ENCODE measurements at places on chromosomes 11 and 22.

- DNase-seq = no peak
Measured at GRCh38 chr22:36729321-36729720, 25.8 kb upstream of the CACNG2 start.

- no peak for DNase-seq
Measured at GRCh38 chr11:70416881-70417280, 18.6 kb downstream of the CTTN start.

GRCh38 chr11:45844822-45845578 lies 2.3 kb upstream of the CRY2 start:
- no peak for DNase-seq

GRCh38 chr11:72231396-72232259 lies 7.1 kb downstream of the INPPL1 start:
- no peak for DNase-seq

DNA sequence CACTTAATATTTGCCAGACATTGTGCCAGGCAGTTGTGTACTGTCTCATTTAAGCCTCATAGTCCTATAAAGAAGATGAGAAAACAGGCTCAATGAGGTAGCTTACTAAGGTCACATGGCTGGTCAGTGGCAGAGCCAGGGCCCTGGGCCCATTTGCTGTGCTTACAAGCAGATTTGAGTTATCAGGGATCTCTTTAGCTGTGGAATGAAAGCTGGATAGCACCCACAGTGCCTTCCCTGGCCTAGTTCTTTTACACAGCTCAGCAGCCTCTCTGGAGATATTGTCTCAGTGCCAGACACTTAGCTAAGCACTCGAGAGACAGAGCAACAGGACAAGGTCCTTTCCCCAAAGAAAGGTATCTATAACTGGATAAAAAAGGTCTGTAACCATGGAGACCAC lies 6.1 kb downstream of the TMEM86A start:
- DNase-seq = no peak

- no peak for DNase-seq
Measured at GRCh38 chr11:69598147-69598546, 42.8 kb upstream of the CCND1 start.

- no peak for DNase-seq
Measured at GRCh38 chr11:110196241-110196754, 100.1 kb downstream of the RDX start.

GRCh38 chr22:45451972-45452371 lies 38.5 kb downstream of the RIBC2 start:
- no peak for DNase-seq

GRCh38 chr22:41758231-41758630 lies 42.2 kb upstream of the CCDC134 start:
- DNase-seq = no peak

GRCh38 chr22:32684148-32684821 lies 117.2 kb upstream of the TIMP3 start:
- no peak for DNase-seq

GRCh38 chr11:117606790-117607189 lies 190.2 kb downstream of the DSCAML1 start:
- DNase-seq = no peak

DNA sequence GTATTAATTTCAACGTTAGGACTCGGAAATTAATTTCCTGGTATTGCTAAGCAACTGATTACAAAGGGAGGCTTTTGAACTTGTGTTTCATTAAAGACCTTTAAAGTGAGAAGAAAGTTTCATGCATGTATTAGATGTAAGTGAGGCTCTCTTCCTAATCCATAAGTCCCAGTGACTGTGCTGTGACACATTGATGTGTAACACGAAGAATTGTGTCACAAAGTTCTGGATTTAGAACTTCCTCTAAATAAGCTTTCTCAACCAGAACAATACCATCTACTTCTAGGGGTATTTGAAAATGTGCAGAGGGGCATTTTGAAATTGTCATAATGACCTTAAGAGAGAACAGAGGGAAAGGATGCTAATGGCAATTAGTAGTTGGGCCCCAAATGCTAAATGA lies 14.4 kb downstream of the DCUN1D5 start:
- no peak for DNase-seq

GRCh38 chr11:2450321-2451041 lies 5.7 kb downstream of the KCNQ1 start:
- no peak for DNase-seq

DNA sequence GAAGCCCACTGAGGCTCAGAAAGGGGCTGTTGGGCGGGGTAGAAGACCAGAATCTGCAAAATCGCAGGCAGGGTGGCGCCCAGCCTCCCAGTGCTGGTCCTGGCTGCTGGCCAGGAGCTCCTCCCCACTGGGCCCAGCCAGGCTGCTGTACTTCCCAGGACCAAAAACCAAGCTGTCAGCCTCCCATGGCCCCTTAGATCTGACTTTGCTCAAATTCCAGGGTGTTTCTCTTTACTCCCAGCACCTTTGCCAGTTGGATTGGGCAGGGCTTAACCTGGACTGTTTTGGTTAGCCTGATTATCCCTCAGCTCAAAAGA lies 44.2 kb upstream of the WEE1 start:
- no peak for DNase-seq

DNA sequence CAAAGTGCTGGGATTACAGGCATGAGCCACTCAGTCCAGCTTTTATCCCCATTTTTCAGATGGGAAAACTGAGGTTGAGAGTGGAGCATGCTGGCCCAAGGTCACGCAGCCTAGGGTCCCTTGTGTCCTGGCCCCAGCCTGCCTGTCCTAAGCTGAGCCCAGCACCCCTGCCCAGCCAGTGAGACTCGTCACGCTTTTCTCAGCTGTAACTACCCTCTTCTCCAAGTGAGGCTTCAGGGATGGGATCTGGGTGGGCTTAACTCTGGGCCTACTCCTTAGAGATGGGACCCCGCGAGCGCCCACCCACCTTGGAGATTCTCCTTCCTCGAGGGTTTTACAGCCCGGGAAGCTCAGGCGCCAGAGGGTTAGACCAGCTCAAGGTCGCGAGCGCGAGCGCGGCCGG lies 390 bp upstream of the TMEM151A start:
- DNase-seq = no peak

DNA sequence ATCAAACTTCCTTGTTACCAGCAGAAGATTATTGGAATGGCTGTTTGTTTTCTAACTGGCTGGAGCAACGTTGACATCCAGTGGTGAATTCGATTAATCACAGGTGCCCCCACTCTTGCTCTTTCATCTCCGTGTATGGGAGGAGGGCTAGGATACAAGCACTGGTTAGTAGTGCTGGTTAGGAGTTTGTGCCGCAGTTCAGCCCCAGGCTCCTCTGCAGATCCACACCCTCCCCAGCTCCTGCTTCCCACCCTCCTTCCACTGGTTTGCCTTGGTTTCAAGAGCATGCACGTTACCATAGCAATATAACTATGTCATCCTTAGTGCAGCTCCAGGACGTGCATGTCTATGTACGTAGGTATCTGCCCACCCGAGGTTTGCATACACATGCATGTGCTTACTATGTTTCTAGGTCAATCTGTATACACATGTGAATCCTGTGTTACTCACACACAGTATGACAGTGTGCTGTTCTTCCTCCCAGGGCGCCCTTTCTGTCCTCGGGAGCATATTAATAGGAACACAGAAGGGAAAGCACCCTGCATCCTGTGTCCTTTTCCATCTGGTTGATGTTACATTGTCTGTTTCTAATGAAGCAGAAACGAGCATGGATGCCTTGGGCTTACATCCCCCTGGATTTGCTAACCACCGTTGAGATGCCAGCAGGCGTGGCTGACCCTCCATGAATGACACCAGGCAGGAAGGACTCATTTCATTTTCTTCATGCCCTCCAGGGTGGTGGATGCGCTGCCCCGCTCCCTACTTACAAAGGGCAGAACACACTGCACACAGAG lies 539.3 kb downstream of the OPCML start:
- no peak for DNase-seq

- peak; percentile 19 for DNase-seq
Measured at GRCh38 chr11:129331871-129332274, 43.8 kb upstream of the BARX2 start.

- no peak for DNase-seq
Measured at GRCh38 chr22:30947816-30948454, 20.6 kb downstream of the MORC2 start.

DNA sequence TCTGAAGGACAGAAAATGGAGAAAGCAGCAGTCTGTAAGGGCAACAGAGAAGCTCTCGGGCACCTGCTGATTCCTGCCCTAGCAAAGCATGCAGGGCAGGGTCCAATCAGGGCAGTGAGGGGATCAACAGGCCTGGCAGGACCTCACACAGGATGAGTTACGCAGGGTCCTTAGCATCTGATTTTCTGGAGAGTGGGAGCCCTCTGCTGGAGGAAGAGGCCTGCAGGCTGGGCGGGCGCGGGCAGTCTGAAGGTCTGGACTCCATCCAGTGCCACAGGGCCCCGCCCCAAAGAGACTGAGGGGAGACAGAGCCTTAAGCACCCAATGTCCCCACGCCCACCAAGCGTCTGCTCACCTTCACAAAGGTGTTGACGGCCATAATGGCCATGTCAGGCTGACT lies 28.9 kb downstream of the AP1B1 start:
- DNase-seq = no peak

DNA sequence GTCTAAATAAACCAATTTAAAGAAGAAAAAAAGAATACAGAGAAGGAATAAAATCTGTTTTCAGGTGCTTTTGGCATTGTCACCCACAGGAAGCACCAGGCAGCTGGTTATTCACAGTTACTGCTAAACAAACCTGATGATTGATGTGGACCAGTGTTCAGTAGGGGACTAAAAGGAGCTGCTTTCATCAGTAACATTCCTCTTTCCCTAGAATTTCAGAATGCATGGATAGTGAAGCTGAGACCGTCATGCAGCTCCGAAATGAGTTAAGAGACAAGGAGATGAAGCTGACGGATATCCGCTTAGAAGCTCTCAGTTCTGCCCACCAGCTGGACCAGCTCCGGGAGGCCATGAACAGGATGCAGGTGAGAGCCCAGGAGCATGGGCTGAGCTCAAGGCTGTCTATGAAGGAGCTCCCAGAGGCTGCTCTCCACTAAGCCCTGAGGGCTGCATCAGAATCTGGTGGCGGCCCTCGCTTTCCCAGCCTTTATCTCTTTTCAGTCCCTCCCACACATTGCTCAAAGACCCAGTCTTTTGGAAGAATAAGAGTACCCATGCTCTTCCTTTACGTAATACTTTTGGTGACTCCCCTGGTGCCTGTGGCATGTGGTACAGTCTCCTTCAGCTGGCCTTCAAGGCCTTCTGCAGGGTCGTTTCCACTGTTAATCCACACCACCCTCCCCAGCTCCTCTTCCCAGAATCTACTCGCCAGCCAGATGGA lies 69.5 kb downstream of the DBX1 start:
- DNase-seq = no peak

GRCh38 chr22:25025491-25026400 lies 73.2 kb downstream of the KIAA1671 start:
- DNase-seq = no peak

- no peak for DNase-seq
Measured at GRCh38 chr22:24208012-24208749, 26.9 kb downstream of the SUSD2 start.

- no peak for DNase-seq
Measured at GRCh38 chr22:45512363-45512762, 9.7 kb downstream of the FBLN1 start.

DNA sequence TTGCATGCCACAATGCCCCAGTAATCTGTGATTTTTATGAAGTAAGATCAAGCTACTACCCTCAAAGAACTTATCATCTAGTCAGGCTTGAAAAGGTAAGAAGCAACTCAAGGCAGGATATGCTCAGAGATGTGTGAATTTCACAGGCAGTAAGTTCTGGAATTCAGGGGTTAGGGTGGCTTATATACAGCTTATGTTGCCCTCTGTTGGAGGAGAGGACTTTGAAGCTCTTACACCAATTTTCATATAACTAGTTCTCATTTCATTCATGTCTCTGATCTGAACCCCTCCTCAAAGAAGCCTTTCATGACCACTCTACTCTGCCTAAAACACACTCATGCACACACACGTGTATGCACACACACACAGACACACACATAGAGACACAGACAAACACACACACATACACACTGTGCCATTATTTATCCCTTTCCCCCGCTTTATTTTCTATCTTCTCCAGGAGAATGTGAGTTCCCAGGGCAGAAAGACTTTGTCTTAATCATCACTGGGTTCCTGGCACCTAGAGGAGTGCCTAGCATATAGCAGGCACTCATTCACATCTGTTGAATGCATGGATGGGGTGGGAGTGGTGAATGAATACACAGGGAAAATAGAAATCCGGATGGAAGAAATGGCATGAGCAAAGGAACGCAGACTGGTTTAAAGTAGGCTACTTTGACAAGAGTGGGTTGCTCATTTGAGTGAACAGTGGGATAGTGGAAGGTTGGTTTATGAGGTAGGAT lies 220.7 kb upstream of the ZBED5 start:
- DNase-seq = no peak

DNA sequence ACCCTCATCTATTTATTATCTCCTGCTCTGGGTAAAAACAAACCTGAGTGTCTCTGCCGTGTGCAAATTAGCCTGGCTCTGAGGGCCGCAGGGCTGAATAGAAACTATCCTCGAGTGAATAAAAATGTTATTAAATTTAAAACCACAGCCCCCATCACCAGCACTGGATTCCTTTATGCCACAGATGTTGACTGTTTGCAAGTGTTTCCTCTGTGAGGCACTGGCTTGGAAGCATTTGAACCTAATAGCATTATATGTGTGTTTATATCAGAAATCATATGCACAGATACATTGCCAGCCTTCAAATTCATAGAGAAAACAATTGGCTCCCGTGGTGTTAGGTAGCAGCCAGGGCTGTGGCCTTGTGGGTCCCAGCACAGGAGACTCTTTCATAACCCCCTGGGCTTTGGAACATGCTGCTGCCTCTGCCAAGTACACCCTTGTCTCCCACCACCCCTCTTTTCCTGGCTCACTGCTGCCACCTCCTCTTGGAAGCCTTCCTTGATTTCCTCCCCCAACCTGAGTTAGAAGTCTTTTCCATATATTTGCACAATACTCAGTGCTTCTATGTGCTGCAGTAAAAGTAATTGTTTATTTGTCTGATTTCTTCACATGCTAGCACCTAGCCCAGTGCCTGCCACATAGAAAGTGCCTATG lies 294.4 kb downstream of the DDX10 start:
- no peak for DNase-seq

GRCh38 chr11:1571760-1572196 lies 293 bp downstream of the DUSP8 start:
- no peak for DNase-seq

Measured in stimulated activated CD8-positive, alpha-beta memory T cell treated with anti-CD3 and anti-CD28 coated beads, Interleukin-4, amount 100 ng/mL, for 4 hours (primary cell).